Mesothelial cell of epicardium (in vitro differentiated cells): ENCODE measurements at places on chromosomes 5 and 9.

GRCh38 chr9:3290231-3290840 is 235.5 kb downstream of the RFX3 start:
- DNase-seq, result no peak

- no peak for DNase-seq
Observed at GRCh38 chr9:33029231-33029786, 4.2 kb downstream of the DNAJA1 start.

GRCh38 chr9:17272536-17272935 is 137.7 kb downstream of the CNTLN start:
- DNase-seq, result no peak

DNA sequence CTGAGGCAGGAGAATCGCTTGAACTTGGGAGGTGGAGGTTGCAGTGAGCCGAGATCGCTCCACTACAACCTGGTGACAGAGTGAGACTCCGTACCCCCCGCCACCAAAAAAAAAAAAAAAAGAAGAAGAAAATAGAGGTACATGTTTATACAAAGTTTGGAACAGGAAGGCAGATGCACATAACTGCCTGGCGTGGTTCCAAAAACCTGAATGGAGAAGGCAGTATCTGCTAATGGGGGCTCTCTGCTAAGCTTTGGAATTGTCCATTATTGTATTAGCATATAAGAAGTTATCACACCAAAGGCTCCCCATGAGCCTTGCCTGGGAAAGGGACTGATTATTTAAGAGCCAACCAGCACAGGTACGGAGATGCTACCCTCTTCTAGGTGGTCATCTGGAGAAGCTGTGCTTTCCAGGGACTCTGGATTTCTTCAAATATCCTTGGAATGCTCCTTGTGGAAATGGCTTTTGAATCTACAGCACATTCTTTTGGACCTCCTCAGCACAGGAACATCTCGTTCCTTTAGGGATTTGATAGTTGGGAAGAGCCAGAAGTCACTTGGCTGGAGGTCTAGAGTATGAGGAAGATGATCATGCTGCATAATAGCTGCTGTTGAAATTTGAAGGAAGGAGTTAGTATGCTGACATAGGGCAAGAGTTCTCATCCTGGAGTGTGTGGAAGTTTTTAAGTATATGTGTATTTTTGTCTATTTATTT is 42.5 kb upstream of the ABCA1 start:
- DNase-seq, result no peak

- DNase-seq, result no peak
Observed at GRCh38 chr5:52947208-52947607, 41.9 kb upstream of the ITGA2 start.

GRCh38 chr5:42022383-42022972 is 97.4 kb downstream of the FBXO4 start:
- no peak for DNase-seq

DNA sequence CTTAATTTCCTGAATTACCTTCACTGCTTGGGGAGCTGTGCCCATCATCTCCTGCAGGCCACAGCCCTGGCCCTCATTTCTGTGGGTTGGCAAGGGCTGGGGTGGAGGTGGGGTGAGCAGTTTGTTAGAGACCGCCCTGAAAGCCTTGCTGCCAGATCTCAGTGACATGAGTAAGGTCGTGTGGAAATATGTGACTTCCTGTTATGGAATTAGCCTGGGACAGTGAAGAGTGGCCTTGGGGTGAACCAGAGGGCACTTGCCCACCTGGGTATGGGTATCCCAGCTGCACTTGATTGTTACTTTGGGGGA is 2.5 kb upstream of the HNRNPAB start:
- DNase-seq, result no peak

DNA sequence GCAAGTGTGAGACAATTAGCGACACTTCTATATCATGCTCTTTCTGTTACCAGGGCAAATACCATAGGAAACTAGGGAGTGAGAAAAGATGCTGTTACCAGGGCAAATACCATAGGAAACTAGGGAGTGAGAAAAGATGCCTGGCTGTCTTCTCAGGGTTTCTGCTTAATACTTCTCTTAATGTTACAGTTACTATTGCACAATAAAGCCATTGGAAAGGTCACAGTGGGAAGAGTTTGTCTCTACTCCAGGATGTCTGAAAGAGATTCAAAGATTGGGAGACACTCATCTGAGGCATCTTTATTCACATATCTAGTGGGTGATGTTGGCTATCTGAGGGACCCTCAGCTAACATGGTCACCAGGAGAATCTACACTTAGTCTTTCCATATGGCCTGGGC is 431.7 kb upstream of the POU5F2 start:
- no peak for DNase-seq

DNA sequence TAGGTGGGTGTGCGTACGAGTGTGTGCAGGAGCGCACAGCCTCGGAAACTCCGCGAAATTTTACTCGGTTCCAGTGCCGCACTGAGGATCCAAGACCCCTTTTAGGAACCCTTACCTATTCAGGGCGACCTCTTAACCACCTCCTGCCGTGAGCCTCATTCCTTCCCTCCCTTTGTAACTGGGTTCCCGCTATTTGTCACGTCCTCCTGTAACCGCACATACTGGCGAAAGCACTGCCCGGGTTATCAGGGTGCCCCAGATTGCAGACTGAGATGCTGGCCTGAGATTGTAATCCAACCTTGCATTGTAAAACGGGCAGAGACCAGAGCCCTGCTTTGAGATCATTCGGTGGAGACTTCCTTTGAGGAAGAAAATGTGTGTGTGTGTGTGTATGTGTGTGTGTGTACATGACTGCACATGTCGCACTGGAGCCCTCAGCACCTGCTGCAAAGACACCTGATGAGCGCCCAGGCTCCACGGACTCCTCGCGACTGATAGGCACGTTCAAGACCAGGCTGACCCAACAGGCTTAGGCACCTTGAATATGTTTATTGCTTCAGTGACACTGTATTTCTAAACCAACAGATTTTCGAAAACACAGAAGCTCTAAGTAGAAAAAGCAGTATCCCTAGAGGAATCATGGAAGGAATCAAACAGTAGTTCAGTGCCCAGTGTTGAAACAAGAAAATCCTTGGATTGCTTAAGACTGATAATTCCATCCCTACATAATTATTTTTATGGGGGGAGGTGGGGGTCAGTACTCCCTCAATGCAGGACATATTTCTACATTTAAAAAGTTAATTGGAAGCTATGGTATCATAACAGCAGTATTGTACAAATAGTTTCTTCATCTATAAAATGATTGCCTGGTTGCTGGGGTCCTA is 86.5 kb upstream of the TNFAIP8 start:
- DNase-seq, result no peak

DNA sequence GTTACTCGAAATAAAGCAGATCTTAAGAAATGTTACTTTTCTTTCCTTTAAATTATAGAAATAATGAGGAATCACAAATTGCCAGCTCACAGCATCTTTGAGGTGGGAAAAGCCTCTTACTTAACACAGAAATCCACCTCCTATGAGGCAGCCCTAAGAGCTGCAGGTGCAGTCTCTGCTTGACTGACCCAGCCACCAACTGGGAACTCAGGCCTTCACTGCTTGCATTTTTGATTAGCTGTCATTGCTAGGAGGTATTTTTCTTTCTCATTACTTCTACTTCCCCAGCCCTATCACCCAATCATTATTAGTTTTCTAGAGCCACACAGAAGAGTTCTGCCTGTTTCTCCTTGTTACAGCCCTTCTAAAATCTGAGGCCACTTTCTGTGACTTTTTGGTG is 416.5 kb upstream of the KLF4 start:
- no peak for DNase-seq

GRCh38 chr9:89985068-89985467 is 380.3 kb downstream of the GADD45G start:
- no peak for DNase-seq

DNA sequence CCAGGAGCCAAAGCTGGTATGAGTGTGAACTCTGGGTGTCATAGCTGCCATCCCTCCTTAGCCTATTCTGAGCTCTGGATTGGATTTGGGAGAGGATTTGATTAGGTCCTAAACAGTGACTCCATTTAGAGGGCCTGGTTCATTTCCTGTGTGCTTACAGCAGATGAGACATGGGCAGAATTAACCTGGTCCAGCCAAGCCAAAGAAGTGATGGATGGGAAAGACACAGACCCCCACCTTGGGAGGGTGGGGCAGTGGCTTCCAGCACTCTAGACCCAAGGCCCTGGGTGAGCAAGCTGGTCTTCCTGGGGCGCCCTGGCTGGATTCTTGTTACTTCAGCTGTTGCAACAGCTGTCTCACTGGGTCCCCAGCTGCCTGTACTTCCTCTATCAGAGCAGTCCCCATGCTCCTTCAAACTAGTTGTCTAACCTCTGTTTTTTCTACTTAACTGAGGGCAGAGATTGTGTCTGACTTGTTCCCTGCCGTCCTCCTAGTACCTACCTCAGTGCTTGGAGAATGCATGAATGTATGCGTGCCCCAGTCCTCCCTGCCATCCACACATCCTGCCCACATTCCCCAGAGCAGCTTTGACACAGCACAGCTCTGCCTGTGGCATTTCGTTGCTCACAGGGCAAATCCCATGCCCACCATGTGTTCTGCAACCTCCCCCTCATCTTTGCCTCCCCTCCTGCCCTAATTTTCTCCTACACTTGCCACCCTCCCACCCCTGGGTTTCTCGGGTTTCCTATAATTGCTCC is 115.9 kb downstream of the RGS3 start:
- DNase-seq, result no peak

- DNase-seq, result no peak
Observed at GRCh38 chr5:142537938-142538337, 148.0 kb downstream of the FGF1 start.

- no peak for DNase-seq
Observed at GRCh38 chr5:133367984-133368383, 244.4 kb downstream of the FSTL4 start.

- no peak for DNase-seq
Observed at GRCh38 chr9:123820139-123820538, 109.8 kb downstream of the DENND1A start.

- no peak for DNase-seq
Observed at GRCh38 chr9:81619353-81620001, 69.9 kb downstream of the TLE1 start.

DNA sequence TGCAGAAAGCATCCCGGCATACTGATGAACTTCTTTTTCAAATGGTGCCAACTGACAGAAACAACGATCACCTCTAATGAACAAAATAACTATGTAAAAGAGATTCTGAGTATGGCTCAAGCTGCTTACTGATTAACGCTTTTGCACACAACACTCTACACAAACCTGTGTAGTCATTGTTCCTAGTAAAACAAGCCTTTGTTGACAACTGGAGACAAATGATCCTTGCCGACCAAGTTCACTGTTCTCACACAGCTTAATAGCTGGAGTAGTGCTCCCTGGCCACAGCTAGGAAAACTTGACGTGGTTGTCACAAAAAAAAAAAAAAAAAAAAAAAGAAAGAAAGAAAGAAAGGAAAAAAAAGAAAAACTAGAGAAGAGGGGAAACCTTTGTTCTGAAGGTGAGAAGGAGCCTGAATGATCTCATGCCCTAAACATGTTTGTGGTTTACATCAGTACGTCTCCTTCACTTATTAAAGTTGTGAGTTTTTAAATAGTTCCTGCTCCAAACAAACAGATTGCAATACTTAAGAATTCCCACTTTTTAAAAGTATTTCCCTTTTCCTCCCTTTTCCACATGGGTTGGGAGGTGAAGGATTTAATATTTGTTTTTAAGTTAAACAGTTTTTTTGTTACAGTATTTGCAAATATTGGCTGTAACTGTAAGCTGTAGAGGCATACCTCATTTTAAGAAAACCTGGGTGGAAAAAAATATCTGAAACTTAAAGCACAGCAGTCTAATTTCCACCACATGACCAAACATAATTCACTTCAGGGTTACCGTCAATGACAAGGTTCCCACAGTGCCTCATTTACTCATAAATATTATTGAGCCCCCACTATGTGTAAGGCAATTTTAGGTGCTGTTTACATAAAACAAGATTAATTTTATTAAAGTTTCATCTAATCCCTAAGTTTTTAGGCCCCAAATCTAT is 63.7 kb downstream of the GLIS3 start:
- DNase-seq, result no peak
